ENCODE measurements at places on chromosomes 12 and 14.

DNA sequence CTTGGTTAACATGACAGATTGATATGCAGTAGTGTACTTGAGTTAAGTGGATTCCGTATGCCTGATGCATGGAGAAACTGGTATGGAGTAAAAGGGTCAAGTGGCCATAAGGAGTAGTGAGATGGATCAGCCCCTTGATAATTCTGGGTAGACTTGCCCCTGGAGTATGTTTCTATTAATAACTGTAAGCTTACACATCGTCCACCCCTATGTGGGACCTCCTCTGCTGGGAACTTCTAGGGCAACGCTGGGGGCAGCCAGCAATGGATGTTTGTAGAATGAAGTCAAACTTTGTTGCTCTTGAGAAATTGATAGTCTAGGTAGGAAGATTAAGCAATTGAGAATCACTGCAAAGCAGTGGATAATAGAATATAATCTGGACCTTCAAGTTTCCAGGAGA is 3.5 kb downstream of the C12orf75 start:
- no peak for DNase-seq

- no peak for DNase-seq
Observed at GRCh38 chr12:2332947-2333346, 280.2 kb downstream of the CACNA1C start.

GRCh38 chr12:98352218-98352811 is 163.1 kb upstream of the TMPO start:
- no peak for DNase-seq

GRCh38 chr12:101616027-101616494 is 21.3 kb downstream of the MYBPC1 start:
- no peak for DNase-seq

DNA sequence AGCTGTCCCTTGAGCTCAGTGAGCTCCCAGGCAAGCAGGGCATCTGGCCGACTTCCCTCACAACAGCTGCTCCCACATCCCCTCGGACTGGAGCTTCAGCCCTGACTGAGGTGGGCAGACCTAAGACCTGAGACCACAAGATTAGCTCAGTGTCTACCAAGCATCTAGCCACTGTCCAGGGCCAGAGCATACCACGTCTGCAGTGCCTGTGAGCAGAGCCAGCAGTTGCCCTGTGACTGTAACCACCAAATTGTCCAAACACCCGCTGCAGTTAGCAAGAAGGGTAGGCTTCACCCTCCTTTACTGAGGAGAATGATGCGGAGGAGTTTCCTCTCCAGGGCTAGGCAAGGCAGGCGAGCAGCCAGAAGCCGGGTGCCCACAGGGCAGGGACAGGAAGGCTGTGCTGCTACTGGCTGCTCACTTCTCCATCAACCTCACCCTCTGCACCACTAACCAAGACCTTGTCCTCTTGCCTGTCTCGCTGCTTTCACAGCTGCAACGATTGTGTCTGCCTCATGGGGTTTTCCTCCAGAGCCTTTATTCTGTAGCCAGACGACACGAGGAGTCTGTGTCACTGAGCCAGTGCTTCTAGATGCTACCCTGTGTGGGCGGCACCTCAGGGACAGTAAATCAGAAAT is 53.9 kb downstream of the ANAPC7 start:
- peak; percentile 59 for DNase-seq

DNA sequence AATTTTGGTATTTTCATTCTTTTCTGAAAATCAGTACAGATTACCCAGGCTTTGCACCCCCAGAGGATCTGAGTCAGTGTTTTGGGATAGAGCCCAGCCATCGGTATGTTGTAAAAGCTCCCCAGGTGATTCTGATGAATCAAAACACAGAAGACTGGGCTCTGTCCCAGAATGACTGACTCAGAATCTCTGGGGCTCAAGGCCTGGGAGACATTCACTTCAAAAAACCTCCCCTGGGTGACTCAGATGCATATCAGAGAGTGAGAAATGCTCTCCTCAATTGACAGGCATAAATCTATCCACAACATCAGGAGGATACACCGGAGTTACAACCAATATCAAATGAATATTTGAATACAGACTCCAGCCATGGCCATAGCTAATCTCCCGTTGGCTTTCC is 32.6 kb downstream of the SLC35F4 start:
- no peak for DNase-seq

- no peak for DNase-seq
Observed at GRCh38 chr12:49033611-49034285, 15.2 kb upstream of the PRKAG1 start.

- no peak for DNase-seq
Observed at GRCh38 chr14:65170318-65170717, 68.0 kb upstream of the MAX start.

- no peak for DNase-seq
Observed at GRCh38 chr12:727321-727720, 25.1 kb upstream of the WNK1 start.

- peak; percentile 59 for DNase-seq
Observed at GRCh38 chr12:94282675-94283074, 134.3 kb downstream of the PLXNC1 start.

- DNase-seq = no peak
Observed at GRCh38 chr14:51881636-51882035, 21.2 kb downstream of the GNG2 start.
